ENCODE measurements at places on chromosomes 3 and 15. TPM values are rescaled to one million over a fixed set of nuclear protein-coding genes. Genes with fewer than 3 reads are reported as not detected.

MBD4 gene
- polyA plus RNA-seq = 50.0 TPM

PXK gene
- 40.4 TPM for polyA plus RNA-seq

A4GNT gene
- polyA plus RNA-seq = not detected

LDHAL6B gene
- not detected for polyA plus RNA-seq

ST8SIA2 gene
- 38.9 TPM for polyA plus RNA-seq

PHC3 gene
- 18.6 TPM for polyA plus RNA-seq

SAMMSON gene
- polyA plus RNA-seq = not detected

ROBO2 gene
- 55.5 TPM for polyA plus RNA-seq

NAALADL2 gene
- 2.2 TPM for polyA plus RNA-seq

ADGRG7 gene
- polyA plus RNA-seq = not detected

RPUSD2 gene
- polyA plus RNA-seq = 8.1 TPM

DZIP1L gene
- polyA plus RNA-seq = 1.7 TPM

PROS1 gene
- 2.8 TPM for polyA plus RNA-seq

ADAMTS17 gene
- not detected for polyA plus RNA-seq

ARRDC4 gene
- 39.7 TPM for polyA plus RNA-seq

SLC22A14 gene
- polyA plus RNA-seq = 0.16 TPM

DNAJB8 gene
- not detected for polyA plus RNA-seq

TMEM45A gene
- 4.1 TPM for polyA plus RNA-seq

ADAMTS9 gene
- polyA plus RNA-seq = 1.2 TPM

RMDN3 gene
- 24.7 TPM for polyA plus RNA-seq

NCKIPSD gene
- polyA plus RNA-seq = 19.0 TPM

CD96 gene
- not detected for polyA plus RNA-seq

Measured in neural cell (in vitro differentiated cells).